SHP77 treated with DMSO at 0.1 percent for 48 hours (cell line): ENCODE measurements at places on chromosomes 3 and 15.

GRCh38 chr3:127324913-127325628 is 37.2 kb upstream of the PRR20G start:
- no peak for DNase-seq

- no peak for DNase-seq
Measured at GRCh38 chr15:69737916-69738315, 285.3 kb downstream of the RPLP1 start.

- DNase-seq, result no peak
Measured at GRCh38 chr3:88046766-88047165, 12.0 kb downstream of the CGGBP1 start.

DNA sequence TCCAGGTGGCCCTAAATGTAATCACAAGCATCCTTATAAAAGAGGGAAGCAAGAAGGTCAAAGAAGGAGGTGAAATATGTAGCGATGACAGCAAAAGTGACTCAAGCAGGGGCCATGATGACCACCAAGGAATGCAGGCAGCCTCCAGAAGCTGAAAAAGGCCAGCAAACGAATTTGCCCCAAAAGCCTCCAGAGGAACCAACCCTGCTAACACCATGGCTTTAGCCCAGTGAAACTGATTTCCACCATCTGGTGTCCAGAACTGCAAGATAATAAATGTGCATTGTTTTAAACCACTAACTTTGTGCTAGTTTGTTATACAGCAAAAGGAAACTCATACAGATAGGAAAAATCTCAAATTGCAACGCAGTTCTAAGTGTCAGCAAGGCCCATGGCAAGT is 23.0 kb upstream of the RBSN start:
- DNase-seq, result no peak

DNA sequence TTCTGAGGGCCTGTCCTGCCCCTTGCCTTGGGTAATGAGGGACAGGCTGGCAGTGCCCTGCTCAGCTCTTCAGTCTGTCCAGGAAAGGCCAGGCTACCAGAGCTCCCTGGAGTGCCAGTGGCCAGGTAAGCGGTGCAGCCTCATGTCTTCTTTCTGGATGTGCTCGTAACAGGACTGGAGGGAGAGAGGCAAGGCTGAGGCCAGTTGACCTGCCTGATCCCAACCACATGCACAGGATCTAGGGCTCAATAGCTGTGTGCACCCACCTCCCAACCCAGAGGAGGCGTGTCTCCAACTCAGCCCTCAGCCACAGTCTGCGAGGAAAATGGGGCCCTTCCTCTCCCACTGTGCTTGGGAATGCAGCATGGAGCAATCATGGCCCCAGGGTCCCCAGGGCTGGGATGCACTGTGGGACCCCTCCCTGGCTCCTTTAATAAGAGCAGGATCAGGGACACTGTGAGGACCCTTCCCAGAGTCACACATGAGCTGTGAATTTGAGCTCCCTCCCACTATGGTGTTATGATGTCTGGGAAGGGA is 22.5 kb downstream of the ALS2CL start:
- no peak for DNase-seq

GRCh38 chr3:100748967-100749366 is 39.7 kb downstream of the TFG start:
- DNase-seq, result no peak

DNA sequence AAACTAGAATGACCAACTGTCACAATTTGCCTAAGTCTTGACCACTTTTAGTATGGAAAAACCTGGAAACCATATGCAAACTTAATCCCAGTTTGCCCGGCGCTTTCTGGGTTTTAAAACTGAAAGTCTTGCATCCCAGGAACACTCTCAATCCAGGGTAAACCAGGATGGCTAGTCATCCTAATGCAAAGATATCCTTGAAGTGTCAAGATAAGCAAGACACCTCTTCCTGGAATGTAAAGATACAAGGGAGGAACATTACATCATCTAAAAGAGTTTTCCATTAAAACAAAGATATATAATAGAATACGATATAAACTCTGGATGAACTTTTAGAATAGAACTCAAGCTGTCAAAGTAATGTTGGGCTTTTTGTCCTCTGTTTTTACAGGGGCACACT is 188.5 kb downstream of the MAGI1 start:
- DNase-seq, result no peak

DNA sequence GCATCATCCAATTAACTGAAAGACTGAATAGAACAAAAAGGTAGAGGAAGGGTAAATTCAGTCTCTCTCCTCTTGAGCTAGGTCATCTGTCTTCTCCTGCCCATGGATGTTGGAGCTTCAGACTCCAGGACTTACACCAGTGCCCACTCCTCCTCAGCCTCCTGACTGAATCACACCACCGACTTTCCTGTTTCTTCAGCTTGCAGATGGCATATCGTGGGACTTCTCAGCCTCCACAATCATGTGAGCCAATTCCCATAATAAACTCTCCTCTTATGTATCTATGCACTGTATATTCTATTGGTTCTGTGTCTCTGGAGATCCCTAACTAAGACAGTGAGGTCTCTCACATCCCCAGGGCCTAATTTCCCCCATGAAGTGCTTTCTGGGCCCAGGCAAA is 140.4 kb downstream of the CD47 start:
- no peak for DNase-seq

DNA sequence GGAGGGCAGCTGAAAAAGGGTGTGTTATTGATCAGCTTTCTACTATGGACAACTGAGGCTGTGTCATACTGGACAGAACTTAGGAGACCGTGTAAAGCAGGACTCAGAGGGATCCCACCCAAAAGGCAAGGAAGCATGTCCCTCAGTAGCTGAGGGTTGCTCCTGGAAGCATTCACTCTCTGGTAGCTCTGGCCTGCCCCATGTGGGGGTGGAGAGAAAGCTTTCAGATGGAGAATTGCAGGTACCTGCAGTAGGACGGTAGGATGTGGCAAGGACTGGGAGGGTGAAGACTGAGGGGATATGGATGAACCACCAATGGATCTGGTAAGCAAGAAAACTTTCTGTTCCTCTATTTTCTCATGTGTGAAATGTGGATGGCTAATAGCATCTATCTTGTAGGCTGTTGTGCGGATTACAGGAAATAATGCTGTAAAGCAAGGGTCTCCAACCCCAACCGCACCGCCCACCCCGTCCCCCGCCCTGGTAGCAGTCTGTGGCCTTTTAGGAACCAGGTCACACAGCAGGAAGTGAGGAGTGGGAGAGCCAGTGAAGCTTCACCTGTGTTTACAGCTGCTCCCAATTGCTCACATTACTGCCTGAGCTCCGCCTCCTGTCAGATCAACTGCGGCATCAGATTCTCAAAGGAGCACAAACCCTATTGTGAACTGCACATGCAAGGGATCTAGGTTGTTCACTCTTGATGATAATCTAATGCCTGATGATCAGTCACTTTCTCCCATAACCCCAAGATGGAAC is 157.7 kb upstream of the PROK2 start:
- no peak for DNase-seq

DNA sequence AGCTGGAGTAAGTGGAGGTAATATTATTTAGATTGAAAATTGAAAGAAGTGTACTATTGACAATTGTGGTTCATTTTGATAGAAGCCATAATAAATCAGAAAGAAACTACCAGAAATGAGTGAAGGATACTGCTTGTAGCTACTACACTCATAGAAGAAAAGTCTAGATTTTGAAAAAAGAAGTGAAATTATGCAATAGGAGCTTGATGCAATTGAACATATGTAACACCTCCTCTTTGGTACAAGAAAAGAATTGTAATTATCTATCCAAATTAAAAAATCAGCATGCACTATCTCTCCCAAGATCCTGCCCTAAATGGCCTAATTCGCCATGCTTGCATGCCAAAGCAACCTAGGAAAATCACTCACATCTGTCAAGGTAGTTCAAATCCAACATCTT is 51.1 kb upstream of the CD200R1L start:
- DNase-seq, result no peak

DNA sequence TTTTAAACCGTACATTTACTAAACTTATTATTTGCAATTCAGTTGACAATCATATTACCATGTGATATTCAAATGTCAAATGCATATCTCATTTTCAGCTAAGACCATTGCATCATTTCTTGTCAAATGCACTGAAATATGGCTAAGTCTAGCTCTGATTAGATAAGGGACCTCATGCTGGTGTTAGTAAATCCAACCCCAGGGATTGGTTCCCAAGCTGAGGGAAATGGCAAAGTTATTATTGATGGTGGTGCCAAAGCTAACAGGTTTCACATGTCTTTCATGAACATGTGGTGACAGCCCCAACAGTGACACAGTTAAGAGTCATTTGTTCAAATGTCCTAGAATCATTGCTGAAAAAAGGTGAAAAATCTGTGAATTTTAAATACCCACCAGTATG is 641.1 kb downstream of the MECOM start:
- no peak for DNase-seq

DNA sequence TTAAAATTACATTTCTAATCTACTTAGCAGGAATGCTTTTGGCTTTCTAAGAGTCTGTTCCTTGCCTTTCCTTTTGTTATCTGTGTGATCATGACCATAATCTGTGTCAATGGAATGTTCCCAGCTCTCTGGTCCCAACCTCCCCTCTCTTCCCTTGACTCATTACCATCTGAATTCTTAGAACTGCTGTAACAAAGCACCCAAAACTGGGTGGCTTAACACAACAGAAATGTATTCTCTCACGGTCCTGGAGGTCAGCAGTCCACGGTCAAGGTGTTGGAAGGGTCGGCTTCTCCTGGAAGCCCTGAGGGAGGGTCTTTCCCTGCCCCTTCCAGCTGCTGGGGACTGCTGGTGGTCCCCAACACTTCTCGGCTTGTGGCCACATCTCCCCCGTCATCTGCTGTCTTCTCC is 81.1 kb downstream of the LRRK1 start:
- DNase-seq, result no peak

- no peak for DNase-seq
Measured at GRCh38 chr3:71031181-71031580, 552.3 kb downstream of the FOXP1 start.

- no peak for DNase-seq
Measured at GRCh38 chr15:42628761-42629160, 53.4 kb downstream of the STARD9 start.

DNA sequence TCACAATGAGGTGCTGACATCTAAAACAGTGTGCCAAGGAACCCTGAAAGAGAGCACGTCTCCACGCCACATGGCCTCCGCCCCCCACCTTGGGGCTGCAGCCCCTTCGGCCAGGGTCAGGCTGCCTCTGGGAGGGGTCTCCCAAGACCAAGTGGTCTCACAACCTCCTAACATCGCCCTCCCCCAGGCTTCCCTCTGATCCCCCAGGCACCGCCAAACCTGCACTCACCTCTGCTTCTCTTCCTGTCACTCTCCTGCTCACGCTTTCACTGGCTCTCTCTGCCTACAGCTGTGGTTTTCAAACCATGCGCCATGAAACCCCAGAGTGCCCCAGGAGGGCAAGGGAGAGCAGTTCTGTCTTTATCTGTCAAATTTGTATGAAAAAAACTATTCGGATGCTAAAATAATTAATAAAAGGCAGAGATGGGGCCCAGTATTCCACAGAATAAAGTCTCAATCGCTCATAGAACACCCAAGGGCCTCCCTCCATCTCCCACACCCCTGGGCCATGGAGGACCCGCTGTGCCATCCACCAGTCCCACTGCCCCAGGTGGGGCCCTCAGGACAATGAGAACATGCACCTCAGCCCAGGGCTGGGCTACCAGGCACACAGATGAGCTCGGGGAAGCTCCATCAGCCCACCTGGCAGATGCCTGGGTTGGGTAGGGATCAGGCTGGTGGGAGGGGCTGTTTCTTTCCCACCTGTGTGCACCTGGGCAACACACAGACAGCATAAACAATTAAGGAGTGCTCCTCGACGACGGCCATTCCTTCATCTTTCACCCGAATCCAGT is 21.5 kb downstream of the CYFIP1 start:
- DNase-seq, result no peak

- DNase-seq, result no peak
Measured at GRCh38 chr15:85693277-85693676, 101.4 kb downstream of the KLHL25 start.

- no peak for DNase-seq
Measured at GRCh38 chr3:132645058-132645457, 14.6 kb downstream of the ACAD11 start.

DNA sequence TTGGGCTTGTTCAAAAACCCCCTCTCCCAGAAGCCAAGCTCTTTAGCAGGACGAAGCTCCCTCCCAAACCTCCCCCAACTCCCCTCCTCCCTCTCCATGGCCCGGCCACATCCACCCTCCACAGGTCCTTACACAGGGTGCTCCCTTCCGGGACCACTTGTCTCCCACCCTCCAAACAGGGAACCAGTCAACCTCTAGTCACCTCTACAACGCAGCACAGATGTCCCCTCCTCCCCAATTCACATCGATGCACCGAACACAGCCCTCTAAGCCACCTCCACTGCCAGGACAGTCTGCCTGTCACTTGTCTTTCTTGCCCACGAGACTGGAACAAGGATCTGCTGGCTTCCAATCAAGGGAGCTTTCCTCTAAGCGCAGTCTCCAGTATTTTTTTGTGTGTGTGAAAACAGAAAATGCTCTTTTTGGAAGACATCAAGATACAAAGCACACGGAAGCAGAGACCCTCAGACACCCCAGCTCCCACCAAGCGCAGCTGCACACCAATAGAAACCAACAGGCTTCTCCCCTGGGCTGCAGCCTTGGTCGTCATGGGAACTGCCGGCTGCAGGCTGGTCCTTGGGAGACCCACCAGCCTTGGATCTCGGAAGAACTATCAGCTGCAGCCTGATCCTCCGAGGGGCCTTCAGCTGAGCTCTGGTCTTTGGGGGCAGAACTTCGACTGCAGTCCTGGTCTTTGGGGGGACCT is 26.5 kb downstream of the IQSEC1 start:
- no peak for DNase-seq

- no peak for DNase-seq
Measured at GRCh38 chr3:45414823-45415222, 26.4 kb downstream of the LARS2 start.

GRCh38 chr3:196215493-196216020 is 777 bp upstream of the SLC51A start:
- no peak for DNase-seq

DNA sequence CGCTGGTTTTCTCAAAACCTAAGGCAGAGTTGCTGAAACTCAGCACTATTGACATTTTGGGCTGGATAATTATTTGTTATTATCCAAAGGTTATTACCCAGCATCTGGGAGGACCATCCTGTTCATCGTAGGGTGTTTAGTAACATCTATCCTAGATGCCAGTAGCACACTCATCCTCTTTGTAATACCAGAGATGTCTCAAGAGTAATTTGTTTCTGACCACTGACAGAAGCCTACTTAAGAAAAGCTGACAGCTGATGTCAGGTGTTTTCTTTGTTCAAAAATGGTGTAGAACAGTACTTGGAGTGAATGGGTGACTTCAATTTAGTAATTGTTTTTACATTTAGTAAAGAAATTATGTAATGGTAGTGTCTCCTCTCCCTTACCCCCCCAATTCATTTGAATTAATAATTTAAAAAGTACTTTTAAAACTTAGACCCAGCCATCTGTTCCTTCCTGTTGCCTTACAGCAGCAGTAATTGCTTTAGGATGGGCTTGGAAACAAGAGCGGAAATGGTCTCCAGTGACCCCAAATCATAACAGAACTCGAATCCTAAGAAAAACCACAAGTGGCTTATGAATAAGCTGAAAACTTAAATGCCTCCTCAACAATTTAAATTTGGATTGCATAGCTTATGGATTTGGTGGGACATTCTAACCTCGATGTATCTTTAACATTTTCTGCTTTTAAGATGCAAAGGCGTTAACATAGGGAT is 105.4 kb downstream of the PTPRG start:
- DNase-seq, result no peak
